AG04449 (cell line): ENCODE measurements at places on chromosomes 2 and 18.

DNA sequence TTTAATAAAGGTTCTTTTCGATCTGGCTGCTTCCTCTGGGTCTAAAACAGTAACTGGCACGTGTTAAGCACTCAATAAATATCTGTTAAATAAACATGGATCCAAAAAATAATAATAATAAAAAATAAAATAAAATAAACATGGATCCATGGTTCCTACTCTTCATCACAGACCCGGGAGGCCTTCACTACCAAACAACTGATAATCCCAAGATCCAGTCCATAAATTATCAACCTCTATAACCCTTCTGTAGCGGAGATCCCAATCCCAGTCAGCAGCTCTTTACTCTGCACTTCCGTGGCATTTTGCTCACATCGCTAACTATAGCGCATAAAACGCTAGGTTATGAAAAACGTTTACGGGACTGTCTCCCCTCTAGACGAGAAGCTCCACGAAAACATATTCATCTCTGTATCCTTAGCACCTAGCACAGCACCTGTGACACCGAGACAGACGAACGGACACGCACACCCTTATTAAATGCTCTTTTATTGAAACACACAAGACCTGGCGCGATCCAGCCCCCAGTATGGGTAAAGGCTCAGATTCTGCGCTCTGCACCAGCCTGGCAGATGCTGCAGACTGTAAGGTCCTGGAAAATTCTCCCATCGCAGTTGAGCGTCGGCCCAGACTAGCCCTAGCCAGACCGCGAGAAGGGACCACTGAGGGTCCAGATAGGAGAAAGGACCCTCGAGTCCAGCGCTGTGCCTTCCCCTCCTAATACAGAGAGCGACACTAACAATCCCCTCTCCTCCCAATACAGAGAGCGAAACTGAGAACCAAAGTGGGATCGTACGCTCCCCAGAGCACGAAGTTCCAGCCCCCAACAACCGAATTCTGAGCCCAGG, 770 bp downstream of the NBAS start:
- DNase-seq: no peak

DNA sequence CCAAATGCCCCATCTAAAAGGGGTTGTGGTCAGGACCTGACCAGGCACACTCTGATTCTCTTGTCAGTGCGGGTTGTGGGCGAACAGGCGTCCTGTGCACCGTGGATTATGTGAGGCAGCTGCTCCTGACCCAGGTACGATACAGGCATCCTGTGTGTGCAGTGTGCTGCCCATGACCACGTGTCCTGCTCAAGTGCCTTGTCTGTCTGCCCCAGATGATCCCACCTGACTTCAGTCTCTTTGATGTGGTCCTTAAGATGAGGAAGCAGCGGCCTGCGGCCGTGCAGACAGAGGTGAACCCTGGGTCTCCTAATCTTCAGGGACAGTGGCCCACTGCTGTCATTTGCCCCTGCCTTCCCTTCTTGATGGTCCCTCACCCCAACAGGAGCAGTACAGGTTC, 14.6 kb downstream of the PTPN18 start:
- no peak for DNase-seq

DNA sequence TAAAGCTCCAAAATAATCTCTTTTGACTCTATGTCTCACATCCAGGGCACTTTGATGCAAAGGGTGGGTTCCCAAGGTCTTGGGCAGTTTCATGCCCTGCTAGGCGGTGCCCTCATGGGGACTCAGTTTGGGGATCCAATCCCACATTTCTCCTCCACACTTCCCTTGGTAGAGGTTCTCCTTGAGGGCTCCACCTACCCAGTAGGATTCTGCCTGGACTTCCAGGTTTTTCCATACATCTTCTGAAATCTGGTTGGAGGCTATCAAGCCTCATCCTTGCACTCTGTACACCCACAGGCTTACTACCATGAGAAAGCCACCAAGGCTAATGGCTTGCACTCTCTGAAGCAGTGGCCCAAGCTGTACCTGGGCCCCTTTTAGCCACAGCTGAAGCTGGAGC, 49.8 kb upstream of the ERMN start:
- DNase-seq: no peak

DNA sequence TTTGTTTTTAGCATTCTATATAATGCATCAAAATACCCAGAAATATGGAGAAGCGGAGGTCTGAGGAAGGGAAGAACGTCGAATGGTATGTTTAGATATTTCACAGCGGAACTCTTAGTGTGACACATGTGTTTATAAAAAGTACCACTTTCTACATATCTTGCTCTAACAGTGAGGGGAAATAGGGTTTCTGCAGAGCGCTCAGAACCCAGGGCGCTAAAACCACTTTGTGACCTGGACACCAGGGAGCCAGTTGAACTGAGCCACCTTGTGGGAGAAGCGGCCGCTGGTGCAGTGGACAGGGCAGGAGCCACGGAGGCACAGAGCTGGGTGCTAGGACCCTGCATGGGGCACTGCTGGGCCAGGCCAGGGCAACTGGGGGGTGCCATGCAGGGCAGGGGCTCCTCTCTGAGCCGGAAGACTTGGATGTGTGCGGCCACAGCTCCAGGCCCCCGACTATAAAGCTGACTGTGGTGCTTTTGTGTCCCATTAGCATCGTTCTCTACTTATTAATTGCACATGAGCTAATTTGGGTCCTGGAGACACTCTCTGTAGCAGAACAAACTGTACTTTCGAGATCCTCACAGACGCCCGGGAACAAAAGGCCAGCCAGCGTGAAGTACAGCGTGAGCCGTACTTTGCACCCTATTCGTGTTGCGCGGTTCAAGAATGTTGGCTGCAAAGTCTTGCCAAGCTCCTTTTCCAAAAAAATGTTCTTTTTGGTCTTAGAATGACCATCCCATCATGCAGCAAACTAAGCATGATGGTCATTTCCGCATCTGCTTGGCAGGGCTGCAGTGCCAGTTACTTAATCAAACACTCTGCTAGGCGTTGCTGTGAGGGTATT, 151.9 kb upstream of the ALKAL2 start:
- DNase-seq: no peak

DNA sequence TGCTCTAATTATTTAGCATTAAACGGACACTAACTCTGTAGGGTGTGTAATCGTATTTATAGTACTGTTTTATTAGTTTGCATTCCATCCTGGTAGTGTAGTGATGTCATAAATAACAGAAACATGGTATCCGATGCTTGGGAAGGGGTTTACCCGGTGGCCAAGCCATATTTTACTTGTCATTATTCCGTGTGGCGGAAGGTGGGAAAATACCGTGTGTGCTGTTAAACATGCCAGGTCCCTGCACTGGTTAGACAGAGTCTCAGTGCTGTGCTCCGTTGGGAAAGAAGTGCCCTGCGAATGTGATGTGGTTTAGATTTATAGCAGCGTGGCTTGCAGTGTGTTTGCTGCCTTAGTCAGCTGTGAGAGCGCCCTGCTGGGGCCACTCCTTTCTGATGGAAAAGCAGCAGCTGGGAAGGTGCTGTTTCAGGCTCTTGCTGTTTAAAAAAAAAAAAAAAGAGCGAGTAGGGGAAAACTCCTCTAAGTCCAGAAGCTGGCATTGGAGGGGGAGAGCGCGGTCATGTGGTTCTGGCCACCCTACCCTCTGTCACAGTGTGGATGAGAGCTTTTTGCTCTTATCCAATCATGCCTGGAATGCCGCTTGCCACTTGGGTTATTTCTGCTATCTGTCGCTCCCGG, 211.0 kb downstream of the NEDD4L start:
- no peak for DNase-seq

GRCh38 chr2:50355891-50356290, 676.0 kb downstream of the NRXN1 start:
- DNase-seq: no peak

GRCh38 chr18:61901323-61901986, 8.6 kb upstream of the RNF152 start:
- no peak for DNase-seq

- no peak for DNase-seq
These were observed 66.5 kb downstream of the BOLA3 start for GRCh38 chr2:74081030-74081762.

DNA sequence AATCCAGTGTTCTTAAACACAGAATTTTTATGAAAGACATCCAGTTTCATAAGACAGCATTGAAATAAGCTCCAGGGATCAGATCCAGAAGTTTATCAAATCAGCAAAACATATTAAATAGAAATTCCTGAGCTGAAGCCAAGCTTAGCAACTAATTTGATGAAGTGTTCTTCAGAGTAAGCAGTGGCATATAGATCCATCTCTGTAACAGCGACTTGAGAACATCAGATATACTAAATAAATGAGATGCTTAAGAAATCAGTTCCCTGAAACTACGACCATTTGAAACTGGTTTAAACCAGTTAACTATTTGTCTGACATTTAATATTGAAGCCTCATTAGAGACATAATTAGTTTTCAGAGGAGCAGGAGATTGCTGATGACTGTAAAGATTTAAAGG, 34.1 kb downstream of the PPP1R1C start:
- no peak for DNase-seq

DNA sequence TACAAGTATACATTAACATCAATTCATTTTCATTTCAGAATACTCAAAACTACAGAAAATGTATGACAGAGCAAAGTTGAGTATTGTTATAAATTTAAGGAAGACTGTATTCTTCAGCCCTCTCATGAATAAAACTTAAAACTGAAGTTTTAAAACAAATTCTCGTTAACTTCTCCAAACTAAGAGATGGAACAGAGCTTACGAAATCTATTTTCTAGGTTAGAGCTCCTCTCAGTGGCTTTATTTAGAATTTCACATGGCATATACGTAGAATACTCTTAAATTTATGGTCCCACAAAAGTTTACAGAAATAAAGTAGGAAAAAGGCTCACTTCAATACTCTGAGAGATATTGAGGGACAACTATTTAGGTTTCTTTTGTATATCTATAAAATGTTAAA, 612.1 kb downstream of the KCNJ3 start:
- no peak for DNase-seq

DNA sequence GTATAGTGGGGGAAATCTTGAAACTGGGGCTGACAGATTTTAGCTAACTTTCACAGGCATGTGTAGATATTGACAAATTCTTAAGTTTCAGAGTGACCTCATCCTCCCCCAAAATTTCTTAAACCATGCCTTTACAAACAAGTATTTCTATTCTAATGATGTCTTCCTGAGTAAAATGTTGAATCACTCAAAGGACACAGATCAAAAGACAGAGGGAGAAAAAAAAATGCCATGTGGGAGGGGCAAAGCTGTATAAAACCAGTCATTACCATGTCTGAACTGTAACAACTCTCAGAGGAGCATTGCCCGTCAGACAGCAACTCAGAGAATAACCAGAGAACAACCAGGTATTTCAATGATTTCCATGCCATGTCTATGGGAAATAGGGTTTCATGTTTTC, at the start of gene SERPINB2:
Gene SERPINB2 (plus strand): TSS at position 282 of the 400 bp plus-strand sequence. CDS start 3,740 bp downstream, outside the sequence.
- no peak for DNase-seq

- DNase-seq: peak; percentile 17
These were observed 218.2 kb downstream of the RAD51AP2 start for GRCh38 chr2:17299891-17300540.

- DNase-seq: no peak
These were observed 893 bp downstream of the CAVIN2 start for GRCh38 chr2:191845876-191846514.

GRCh38 chr2:157433394-157433793, 10.5 kb downstream of the CYTIP start:
- no peak for DNase-seq

GRCh38 chr18:3455090-3455635, 5.2 kb downstream of the TGIF1 start:
- no peak for DNase-seq

DNA sequence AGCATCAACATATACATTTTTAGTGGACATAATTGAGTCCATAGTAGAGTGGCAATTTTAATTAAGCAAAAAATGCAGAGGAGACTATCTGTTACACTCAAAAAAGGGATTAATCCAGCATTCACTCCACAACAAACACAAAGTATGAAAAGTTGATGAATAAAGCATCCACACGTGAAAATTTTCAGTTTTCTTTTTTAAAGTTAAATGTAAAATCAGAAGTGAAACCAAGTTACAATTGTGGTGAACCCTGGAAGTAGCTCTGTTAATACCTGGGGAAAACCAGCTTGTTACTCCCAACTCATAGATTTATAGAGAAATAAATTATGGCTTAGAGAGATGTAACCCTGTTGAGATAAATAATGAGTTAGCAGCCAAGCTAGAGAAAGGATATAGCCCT, 807.8 kb downstream of the TRIB2 start:
- DNase-seq: no peak

DNA sequence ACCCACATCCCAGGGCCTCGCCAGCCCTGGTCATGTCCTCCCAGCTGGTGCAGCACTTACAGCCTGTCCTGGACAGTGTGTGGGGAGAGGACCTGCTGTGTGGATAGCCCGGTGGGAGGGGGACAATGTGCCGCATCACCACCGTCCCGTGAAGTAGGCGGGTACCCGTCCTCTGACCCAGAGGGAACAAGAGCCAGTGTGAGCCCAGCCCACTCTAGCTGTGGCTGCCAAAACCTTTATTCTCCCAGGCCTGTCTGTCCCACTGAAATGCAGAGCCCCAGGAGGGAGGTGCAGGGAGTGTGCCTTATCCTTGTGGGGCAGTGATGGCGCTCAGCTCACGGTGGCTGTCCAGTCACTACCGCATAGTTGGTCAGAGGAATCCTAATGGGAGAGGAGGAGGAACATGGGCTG, 1.7 kb downstream of the TRAF3IP1 start:
- DNase-seq: no peak

GRCh38 chr2:206336861-206337260, 62.4 kb downstream of the ZDBF2 start:
- DNase-seq: no peak

GRCh38 chr2:200962811-200963123, 693 bp downstream of the ORC2 start:
- DNase-seq: no peak

DNA sequence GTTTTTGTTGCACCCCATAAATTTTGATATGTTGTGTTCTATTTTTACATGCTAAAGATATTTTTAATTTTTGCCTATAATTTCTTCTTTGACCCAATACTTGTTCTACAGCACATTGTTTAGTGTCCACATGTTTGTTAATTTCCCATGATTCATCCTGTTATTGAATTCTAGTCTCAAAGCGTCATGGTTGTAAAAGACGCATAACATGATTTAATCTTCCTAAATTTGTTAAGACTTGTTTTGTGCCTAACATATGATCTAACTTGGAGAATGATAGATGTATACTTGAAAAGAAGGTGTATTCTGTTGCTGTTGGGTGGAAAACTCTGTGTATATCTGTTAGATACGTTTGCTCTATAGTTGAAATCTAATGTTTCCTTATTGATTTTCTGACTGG, 27.1 kb upstream of the SULT1C3 start:
- no peak for DNase-seq

DNA sequence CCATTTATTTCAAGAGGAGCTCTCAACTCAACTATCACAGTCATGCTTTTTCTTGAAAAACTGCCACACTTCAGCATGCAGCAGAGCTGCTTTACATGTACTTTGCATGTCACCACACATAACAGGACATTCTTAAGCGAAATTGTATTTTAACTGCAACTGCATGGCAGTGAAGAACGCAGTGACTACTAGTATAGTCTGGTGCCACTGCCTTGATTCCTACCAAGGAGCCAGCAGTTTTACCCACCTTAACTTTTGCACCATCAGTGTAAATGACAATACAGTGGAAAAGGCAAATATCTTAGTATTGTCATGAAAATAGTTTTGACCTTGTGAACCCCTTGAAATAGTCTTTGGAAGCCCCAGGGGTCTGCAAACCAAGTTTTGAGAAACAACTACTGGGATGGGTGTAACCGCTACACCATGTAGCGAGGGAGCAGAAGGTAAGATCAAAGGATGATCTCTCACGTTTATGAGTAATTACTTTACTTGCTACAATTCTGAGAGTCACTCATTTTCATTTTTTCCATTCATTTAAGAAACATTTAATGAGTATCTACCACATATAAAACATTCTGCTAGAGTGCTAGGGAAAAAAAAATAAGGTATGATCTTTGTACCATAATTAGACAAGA, 32.3 kb upstream of the MPP4 start:
- DNase-seq: no peak

GRCh38 chr2:174617120-174617519, 19.5 kb upstream of the WIPF1 start:
- no peak for DNase-seq
